ENCODE measurements at places on chromosomes 1 and 21.
A peak's percentile ranks its signal among the peaks of the same experiment; 100 is the strongest.

GRCh38 chr1:111195002-111195684 lies 5.3 kb downstream of the DENND2D start:
- no peak for DNase-seq

GRCh38 chr1:118989006-118989815 lies 1.1 kb upstream of the TBX15 start:
- no peak for DNase-seq

GRCh38 chr1:5053744-5054143 lies 399.3 kb downstream of the AJAP1 start:
- no peak for DNase-seq

GRCh38 chr1:62271948-62272728 lies 47.1 kb downstream of the KANK4 start:
- DNase-seq, result peak; percentile 45

- no peak for DNase-seq
These were observed 163.1 kb upstream of the BEND5 start for GRCh38 chr1:48939828-48940227.

DNA sequence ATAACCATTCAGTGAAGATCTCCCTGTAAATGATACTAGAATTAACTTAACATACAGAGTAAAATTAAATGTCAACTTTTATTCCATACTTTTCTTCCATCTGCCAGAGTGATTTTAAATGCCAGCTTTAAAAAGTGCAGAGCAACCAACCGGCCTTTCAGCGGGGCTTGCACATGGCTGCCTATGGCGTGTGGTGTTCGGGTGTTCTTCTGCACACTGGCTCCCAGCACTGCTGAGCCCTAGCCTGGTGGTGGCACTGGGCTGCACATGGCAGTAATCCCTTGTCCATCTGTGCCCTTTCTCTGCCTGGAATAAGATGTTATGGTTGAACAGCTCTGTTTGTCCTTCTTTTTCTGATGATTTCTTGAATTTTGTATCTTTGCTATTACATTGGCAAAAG lies 156.3 kb downstream of the SNX7 start:
- DNase-seq, result no peak

DNA sequence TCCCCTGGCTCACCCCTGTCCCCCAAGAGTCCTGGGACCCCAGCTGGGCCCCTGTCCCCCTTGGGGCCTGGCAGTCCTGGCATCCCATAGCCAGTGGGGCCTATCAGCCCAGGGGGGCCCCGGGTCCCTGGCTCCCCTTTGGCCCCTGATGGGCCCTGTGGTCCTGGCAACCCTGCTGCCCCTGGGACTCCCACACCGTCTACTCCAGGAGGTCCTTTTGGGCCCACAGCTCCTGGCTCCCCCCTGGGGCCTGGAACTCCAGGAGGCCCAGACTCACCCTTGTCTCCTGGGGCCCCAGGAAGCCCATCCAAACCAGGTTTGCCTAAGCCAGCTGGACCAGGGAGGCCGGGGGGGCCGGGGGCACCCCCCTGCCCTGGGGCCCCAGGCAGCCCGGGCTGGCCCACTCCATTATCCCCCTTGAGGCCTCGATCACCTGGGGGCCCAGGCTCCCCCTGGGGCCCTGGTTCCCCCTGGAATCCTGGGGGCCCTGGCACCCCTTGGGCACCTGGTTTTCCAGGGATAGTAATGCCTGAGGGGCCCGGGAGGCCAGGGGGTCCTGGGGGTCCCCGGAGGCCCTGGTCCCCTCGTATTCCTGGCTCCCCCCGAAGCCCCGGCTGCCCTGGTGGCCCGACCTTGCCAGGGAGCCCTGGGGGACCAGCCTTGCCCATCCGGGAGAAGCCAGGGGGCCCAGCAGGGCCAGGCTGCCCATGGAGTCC lies 10.1 kb downstream of the ADPRS start:
- DNase-seq, result no peak

DNA sequence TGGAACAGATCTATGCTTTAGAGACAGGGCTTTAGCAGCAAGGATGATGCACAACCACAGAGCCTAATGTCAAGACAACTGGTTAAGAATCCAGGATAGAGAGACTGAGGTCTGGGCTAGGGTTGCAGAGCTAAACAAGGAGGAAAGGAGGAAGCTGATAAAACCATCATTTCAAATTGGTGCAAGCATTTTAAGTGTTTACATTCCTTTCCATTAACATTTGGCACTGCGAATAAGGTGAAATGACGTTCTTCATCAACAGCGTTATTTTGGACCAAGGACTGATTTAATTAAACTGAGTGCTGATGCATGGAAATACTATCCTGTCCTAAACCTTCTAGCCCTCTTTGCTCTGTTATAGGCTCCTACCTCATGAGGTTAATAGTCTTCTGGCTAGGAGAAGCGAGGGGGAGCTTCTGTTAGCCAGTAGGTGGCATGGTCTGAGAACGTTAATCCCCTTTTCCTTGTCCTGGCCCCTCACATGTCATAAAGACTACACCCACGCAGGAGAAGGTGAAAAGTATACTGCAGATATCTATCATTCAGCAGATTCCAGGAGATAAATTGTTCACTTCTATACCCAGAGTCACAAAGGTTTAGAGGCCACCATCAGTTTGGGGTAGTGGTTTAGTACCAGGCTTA lies 7.6 kb upstream of the C1orf21 start:
- DNase-seq, result no peak

GRCh38 chr1:167987174-167987573 lies 50.3 kb upstream of the MPC2 start:
- no peak for DNase-seq

- DNase-seq, result peak; percentile 84
These were observed 20.9 kb upstream of the VPS13D start for GRCh38 chr1:12208764-12209494.

DNA sequence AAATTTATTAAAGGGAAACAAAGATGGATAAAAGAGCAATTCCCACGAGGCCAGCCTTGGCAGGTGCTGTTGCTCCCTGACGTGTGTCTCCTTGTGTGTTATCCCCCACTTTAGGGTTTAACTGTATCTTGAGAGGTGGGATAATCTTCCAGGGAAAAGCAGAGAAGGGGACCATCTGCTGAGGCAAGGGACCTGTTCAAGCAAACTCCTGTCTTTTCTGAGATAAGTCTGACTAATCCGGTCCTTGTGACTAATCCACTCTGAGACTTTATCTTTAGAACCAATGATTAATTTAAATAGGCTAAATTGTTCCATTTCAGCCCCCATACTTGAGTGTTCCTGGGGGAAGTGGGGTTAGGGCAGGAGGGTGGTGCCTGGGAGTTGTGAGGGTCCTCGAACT lies 163.6 kb downstream of the CAMTA1 start:
- no peak for DNase-seq

DNA sequence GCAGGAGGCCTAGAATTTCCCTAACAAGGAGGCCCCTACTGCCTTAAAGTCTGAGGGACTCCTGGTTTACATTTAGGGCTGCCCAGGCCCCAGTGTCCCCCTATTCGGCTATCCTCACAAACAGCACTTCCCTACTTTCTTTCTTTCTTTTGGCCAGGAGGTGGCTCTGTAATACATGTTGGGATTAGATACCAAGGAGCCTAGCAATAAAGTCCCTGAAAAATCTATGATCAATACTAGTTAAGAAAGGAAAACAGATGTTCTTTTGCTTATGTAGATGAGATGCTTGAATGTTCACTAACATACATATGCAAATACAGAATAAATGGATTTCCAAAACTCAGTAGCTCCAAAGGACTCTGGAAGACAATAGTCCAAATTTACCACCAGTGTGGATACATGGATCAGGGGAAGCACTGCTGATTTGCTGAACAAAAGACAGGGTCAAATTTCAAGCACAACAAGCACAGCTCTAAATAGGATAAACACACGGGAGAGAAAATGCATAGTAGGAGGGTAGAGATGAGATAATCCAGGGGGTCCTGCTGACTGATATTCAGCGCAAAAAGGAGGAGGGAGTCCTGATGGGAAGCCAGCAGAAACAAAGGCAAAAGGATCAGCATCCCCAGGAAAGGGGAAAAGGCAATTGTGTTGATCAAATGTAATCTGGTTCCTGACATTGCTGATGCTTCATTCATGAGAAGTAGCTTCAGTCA lies 240.0 kb downstream of the NUF2 start:
- no peak for DNase-seq

- no peak for DNase-seq
These were observed 106.1 kb upstream of the ARHGEF16 start for GRCh38 chr1:3348196-3348865.

DNA sequence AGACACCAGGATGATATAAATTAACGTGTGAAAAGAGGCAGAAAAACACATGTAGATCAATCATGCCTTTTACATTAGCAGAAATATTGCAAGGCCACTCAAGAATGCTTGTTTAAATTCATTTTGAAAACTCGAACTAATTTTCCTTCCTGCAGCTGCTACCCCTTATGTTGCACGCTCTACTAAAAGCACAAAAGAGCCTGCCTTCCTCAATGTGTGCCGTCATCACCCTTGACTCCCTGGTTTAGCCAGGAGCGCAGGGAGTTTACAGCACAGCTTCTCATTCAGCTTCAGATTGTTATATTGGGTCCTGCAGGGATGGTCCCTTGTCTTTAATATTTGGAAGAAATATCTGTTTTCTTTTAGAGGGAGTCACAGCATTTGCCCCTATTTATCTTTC lies 10.1 kb upstream of the ST6GALNAC5 start:
- DNase-seq, result no peak

DNA sequence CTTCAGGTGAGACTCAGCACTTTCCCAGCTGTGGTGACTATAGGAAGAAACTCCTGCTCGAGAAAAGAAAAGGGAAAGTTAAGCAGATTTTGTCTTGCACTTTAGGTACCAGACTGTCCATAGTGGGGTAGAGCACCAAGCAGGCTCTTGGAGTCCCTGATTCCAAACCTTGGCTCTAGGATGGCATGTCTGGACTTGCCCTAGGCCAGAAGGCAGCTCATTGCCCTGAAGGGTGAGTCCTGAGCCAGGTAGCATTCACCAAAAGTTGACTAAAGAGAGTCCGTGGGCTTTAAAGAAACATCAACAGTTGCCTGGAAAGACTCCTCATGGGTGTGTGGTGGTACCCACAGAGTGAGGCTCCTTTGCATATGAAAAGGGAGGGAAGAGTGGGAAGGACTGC lies 145.2 kb upstream of the SNX7 start:
- no peak for DNase-seq

- no peak for DNase-seq
These were observed at the start of gene SHCBP1L for GRCh38 chr1:182952677-182953444. TSS of gene SHCBP1L (minus strand) at chr1:182953166. CDS start at chr1:182953133, 33 bp downstream.

GRCh38 chr1:61293197-61293596 lies 210.8 kb downstream of the NFIA start:
- DNase-seq, result no peak

- no peak for DNase-seq
These were observed 3.2 kb downstream of the DIP2A start for GRCh38 chr21:46461909-46462308.

- DNase-seq, result no peak
These were observed 81.4 kb downstream of the TRABD2B start for GRCh38 chr1:47915677-47916353.

DNA sequence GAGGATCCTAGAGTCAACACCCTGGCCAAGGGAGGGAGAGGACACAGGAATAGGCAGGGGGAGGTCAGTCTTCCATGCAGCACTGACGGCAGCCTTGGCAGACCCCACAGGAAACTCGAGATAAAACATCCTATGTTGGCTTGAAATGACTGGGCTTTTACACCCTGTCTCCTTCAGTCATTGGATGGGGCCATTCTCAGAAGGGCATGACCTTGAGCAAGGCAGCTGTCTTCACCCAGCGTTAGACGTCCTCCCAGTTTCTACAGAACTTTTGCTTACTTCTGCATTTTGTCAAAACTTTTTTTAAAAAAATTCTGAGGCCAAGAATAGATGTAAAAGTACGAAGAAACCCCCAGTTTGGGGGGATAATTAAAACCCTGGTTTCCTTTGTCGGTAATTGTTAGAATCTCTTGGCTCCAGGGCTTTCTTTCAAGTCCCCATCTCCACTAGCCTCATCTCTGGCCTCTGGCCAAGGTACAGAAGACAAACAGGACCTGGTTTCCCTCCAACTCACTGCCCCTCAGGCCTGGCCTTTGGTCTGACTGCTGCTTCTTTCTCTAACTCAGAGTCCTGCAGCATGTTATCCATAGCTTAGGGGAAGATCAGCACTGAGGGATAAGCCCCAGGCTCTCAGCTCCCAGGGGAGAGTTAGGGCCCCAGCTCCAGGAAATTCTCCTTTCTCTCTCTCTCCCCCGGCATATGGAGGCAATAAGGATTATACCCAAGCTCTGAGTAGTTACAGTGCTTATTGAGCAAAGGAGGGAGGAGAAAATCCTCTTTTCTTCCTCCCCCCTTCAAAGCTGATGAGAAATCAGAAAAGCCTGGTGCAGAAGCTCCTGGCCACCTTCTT lies 51.6 kb upstream of the KCND3 start:
- DNase-seq, result no peak

DNA sequence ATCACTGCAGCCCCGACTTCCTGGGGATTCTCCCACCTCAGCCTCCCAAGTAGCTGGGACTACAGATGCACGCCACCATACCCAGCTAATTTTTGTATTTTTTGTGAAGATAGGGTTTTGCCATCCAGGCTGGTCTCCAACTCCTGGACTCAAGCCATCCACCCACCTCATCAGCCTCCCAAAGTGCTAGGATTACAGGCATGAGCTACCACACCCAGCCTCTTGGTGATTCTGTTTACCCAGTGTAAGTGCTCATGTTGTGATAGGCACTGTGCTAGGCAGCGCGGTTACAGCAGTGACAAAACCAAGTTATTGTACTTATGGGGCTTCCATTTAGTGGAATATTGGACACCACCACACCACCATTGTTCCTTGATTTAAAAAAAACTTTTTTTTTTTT lies 9.7 kb upstream of the STX12 start:
- DNase-seq, result no peak

DNA sequence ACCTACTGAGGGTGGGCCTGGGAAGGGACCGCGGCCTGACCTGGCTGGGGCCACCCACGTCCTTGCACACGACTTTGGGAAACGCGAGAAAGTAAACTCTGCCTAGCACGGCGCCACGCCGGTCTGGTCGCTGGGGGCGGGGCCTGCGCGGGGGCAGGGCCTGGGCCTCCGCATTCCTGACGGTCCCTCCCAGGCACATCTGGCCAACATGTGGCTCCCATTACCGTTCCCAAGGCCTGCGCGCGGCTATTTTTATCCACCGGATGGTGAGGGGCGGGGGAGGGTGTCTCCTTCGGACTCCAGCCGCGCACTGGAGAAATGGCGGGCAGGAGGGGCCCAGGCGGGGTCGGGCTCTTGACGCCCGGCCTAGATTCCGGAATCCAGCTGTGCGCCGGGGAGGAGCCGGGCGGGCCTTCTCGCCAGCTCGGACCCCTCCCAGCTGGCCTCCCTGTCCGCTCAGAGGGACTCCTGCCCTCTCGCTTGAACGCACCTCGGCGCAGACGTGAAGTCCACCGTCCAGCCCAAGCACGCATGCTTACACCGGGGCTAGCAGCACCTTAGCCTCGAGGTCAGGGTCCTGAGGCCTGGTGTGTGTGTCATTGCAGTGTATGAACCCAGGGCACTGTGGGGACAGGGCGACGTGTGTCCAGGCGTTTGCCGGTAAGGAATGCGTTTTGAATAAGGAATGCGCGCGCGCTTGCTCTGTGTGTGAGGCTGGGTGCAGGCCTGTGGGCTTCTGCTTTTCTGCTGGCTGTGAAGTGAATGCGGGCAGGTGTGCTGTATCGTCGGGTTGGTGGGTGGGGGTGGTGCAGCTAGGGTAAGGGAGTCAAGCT lies 2.1 kb downstream of the EVA1B start:
- peak; percentile 30 for DNase-seq
